Ovary (tissue), 10 donors: ENCODE measurements at places on chromosomes 1 and 21. TPM values are rescaled to one million over a fixed set of nuclear protein-coding genes. Genes with fewer than 3 reads are reported as not detected.

Gene AIRE
- total RNA-seq = not detected

Gene KISS1
- not detected for total RNA-seq

Gene OPRD1
- not detected for total RNA-seq

Gene FYB2
- total RNA-seq = 2.0 TPM

Gene SYTL1
- 0.43 TPM for total RNA-seq

Gene ANKRD35
- 3.0 TPM for total RNA-seq

Gene CFHR5
- total RNA-seq = not detected

Gene CHODL
- total RNA-seq = 0.35 TPM

Gene FAM131C
- total RNA-seq = 0.50 TPM

Gene ZYG11A
- 0.12 TPM for total RNA-seq

Gene OR2T33
- not detected for total RNA-seq

Gene KHDC4
- 61.1 TPM for total RNA-seq

- DNase-seq = no peak
Measured at GRCh38 chr1:42777852-42778251, 6.9 kb upstream of the TMEM269 start.

GRCh38 chr1:160330119-160330518 is 12.9 kb downstream of the COPA start:
- DNase-seq = no peak

GRCh38 chr21:45850181-45850580 is 131.4 kb upstream of the COL6A1 start:
- no peak for DNase-seq

GRCh38 chr1:203671521-203672278 is 45.1 kb downstream of the ATP2B4 start:
- DNase-seq = no peak

- DNase-seq = no peak
Measured at GRCh38 chr1:59769736-59770095, 45.0 kb upstream of the HOOK1 start.

GRCh38 chr1:2230781-2231531 is 2.8 kb downstream of the SKI start:
- DNase-seq = no peak

DNA sequence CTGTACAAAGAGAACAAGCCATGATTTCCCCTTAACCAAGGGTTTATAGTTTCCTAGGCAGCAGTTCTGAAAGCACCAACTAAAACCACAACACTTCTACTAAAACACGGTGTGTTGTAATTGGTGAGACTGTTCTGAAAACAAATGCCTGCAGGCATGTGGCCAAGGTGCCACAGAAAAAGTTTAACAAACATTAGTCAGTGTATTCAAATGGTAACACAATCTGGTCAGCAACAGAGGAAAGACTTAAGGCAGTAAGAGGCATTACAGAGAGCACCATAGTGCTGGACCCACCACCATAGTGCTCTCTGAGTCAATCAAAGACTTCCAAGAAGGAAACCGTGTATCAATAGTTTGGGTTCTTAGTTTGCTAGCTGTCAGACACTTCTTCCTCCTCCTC is 16.7 kb downstream of the SNIP1 start:
- no peak for DNase-seq

DNA sequence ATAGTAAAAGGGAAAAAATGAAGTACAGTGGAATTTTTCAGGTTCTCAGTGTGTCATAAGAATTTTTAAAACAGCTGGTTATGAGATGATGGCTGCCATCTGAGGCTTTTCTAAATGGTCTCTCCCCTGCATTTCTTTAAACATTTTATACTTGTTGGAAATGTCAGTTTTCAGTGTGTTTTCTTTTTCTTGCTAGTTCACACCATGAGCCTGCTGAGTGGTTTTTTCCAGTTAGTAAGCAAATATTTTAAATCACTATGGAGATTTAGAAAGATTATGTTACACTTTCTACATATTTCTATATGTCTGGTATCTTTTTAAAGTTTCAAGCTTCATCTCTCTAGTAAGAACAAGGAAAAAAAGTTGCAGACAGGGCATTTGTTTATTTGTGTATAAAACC is 9.6 kb downstream of the RBM15 start:
- no peak for DNase-seq

DNA sequence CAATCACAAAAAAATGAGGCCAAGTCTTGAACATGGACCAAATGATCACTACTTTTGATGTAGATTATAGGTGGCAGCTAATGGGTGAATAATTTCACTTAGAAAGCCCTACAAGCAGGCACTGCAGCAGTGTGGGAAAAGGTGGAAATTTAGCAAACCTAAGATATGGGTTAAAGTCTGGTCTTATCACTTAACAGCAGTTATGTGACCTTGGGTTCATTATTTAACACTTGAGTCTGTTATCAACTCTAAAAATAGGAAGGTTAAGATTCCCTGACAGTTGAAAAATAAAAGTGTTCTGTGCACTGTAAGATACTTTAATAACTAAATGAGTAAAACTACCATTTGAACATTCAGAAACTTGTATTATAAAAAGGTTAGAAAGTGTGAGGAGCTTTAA is 47.5 kb downstream of the SSX2IP start:
- no peak for DNase-seq

GRCh38 chr1:182778862-182779261 is 10.7 kb upstream of the NPL start:
- DNase-seq = no peak

- no peak for DNase-seq
Measured at GRCh38 chr1:246569248-246570238, 3.3 kb downstream of the CNST start.

DNA sequence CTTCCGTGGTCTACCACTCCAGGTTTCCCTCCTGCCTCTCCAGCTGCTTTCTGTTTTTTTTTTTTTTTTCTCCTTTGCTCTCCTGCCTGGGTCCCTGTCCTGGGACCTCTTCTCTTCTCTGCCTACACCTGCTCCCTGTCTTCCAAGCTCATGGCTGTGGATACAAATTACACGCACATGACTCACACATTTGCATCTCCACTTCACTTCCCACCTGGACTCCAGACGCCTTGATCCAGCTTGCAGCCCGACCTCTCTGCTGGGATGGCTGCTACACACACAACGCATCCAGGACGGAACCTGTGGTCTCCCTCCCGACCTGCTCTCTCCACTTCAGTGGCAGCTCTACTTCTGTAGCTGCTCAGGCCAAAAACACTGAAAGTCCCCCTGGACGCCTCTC is 44.4 kb upstream of the B3GALT5 start:
- no peak for DNase-seq

DNA sequence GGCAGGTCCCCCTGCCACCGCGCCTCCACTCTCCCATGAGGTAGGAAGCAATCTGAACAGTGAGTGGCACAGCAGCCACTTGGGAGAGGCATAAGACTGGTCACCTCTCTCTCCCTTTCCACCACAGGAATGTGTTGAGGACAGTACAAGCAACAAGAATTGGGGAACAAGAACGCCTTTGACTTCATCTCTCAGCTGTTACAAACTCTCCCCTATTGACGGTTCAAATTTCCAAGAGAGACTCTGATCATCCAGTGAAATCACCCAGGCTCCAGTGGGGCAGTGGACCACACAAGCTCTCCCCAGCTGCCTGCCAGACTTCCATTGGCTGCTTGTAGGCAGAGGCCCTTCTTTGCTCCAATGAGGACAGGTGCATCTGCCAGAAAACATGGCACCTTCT is 249.9 kb upstream of the JUN start:
- DNase-seq = no peak

GRCh38 chr1:44802306-44803061 is 2.3 kb downstream of the PLK3 start:
- DNase-seq = no peak

- no peak for DNase-seq
Measured at GRCh38 chr1:160416369-160416768, 16.0 kb downstream of the VANGL2 start.

DNA sequence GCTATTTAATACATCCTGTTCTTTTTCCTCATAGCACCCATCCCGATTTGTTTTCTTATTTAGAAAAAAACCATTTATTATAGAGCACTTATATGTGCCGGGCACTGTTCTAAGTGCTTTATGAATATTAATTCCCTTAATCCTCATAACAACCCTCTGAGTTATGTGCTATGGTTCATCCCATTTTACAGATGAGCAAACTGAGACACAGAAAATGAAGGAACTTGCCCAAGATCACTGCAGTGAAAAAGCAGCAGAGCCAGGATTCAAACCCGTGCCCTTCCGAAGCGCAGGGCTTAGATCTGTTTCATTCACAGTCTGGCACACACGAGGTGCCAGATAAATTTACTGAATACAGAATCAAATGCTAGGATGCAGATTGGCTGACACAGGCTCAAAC is 85.1 kb upstream of the ZC3H12A start:
- DNase-seq = no peak

- DNase-seq = no peak
Measured at GRCh38 chr1:44941424-44942324, 44.7 kb downstream of the EIF2B3 start.
